ENCODE measurements at places on chromosomes 3 and 15.

DNA sequence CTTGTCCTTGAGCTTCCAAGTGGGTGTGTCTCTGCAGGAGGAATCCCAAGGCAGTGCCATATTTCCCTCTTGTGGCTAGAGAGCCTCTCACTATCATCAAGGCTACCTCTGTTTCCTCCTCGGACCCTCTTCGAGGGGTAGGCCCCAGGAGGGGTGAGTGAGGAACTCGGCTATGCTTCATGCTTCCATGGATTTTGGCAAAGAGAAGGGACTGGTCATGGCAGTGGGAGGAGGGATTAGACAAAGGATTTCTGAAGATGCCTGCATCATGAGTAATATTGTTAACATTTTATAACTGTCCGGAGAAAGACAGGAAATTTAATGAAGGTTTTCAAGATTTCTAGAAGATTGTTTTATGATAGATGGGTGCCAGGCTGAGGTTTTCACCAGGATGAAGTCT is 241.5 kb downstream of the CLSTN2 start:
- DNase-seq = no peak

DNA sequence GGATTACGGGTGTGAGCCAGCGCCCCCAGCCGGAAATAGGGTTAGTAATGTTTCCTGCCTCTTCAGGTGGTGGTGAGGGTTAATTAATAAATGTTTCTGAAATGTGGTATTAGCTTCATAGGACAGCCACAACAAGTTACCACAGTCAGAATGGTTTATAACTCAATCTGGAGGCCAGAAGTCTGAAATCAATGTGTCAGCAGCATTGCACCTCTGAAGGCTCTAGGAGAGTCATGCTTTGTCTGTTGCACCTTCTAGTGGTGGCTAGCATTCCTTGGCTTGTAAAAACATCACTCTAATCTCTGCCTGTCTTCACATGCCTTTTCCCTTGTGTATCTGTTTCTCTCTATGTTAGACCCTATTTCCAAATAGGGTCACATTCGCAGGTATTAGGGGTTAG is 7.8 kb upstream of the RPSA start:
- no peak for DNase-seq

GRCh38 chr3:126329927-126330725 is 27.1 kb downstream of the KLF15 start:
- DNase-seq = no peak

DNA sequence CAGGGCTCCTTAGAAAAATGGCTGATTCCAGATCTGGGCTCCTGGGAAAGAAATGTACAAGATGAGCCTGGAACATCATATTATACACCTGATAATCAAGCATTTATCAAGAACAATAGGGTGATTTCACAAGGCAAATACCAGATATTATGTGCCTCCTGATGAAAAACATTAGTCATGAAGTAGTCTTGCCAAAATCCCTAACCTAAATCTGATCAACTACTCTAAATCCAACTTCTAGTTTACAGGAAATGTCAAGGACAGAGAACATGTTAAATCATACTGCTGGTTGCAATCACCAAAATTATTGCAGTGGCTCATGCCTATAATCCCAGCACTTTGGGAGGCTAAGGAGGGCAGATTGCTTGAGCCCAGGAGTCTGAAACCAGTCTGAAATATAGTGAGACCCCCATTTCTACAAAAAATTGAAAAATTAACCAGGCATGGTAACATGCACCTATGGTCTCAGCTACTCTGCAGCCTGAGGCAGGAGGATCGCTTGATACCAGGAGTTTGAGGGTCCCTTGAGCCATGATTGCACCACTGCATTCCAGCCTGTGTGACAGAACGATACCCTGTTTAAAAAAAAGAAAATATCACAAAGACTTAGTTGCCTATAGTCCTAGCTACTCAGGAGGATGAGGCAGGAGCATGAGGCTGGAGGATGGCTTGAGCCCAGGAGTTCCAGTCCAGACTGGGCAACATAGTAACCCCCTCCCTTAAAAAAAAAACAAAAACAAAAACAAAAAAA is 34.9 kb upstream of the ATP13A3 start:
- no peak for DNase-seq

DNA sequence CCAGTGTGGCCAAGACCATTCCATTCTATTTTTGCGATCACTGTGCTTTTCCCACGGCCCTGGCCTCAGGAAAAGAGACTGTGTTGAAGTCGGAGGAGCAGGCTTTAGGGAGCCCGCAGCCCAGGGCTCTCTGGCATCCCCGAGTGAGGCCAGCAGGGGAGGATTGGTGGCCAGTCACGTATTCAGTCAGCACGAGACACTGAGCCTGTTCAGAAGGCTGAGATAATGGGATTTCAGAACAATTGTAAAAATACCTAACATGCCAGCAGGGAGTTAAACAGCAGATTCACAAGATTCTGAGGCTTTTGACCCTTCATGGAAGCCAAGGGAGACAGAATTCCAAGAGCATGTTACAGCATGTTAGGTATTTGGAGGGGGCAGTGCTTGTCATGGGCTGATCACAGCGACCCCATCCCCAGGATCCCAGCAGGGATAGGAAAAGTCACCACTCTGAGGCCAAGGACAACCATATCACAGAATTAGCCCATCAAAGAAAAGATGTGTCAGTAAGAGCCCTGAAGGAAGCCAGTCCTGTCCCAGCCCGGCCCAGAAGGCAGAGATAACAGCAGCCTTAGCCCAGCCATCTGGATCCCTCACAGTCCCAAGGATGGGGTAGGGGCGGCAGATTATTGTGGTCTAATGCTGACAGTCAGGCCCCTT is 40.6 kb downstream of the AMOTL2 start:
- no peak for DNase-seq

- DNase-seq = peak; percentile 16
These were observed 31.5 kb upstream of the MLF1 start for GRCh38 chr3:158539414-158540014.

GRCh38 chr3:79086514-79086913 is 681.3 kb downstream of the ROBO1 start:
- DNase-seq = peak; percentile 34

DNA sequence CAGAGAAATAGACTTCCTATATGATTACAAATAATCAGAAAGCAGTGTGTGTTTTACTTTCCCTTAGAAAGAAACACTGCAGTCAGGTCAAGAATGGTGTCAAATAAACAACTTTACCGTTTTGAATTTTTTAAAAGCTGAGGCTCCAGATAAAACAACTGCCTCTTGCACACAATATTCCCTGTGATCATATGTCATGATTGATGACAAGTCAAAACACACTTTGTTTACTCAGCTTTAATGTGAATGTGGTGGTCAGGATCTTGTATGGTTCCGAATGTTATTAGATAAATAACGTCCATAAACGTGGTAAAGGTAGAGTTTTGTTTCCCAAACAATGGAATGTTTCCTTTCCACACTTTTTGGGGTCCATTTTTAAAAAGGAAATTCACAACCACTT is 428.4 kb upstream of the MDFIC2 start:
- no peak for DNase-seq

GRCh38 chr3:53169045-53169831 is 8.2 kb downstream of the PRKCD start:
- DNase-seq = no peak

DNA sequence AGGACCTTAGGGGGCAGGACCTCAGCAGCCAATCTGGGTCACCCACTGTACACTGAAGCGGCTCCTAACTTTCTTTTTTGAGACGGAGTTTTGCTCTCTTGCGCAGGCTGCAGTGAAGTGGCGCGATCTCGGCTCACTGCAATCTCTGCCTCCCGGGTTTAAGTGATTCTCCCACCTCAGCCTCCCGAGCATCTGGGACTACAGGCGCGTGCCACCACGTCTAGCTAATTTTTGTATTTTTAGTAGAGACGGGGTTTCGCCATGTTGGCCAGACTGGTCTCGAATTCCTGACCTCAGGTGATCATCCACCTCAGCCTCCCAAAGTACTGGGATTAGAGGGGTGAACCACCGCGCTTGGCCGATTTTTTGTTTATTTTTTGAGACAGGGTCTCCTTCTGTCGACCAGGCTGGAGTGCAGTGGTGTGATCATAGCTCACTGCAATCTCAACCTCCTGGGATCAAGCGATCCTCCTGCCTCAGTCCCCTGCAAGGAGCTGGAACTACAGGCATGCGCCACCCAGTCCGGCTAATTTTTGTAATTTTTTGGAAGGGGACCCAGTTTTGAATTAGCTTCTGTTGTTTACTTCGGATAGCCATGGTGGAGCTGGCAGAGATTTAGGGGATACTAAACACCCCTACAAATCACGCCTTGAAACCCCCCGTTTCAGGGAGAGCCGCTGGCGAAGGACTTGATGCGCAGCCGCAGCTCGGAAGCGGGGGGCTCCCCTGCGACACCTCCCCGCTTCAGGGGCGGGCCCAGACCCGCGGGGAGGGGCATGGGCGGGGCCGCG is 1.5 kb upstream of the CLK3 start:
- peak; percentile 32 for DNase-seq

DNA sequence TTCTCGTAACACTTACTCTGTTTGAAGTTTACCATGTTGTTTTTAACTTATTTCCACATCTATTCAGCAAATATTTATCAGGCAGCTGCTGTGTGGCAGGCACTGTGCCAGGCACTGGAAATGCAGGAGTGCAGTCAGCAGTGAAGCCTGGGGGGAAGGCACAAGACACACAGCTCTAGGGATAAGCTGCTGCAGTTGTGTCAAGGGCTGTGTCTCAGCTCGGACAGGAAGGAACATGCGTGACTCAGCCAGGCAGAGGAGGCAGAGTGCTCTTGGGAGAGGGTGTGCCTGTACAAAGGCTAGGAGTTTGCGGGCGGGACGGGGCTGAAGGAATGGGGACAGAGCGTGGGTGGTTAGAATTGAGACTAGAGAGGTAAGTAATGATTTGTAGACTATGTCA is 24.7 kb downstream of the LYSMD4 start:
- peak; percentile 53 for DNase-seq

GRCh38 chr3:34890247-34890646 is 749.1 kb upstream of the ARPP21 start:
- DNase-seq = no peak

- DNase-seq = peak; percentile 20
These were observed 25.2 kb downstream of the ARPP21 start for GRCh38 chr3:35664460-35664919.

- DNase-seq = no peak
These were observed 247.8 kb upstream of the PEX5L start for GRCh38 chr3:180284331-180285110.

DNA sequence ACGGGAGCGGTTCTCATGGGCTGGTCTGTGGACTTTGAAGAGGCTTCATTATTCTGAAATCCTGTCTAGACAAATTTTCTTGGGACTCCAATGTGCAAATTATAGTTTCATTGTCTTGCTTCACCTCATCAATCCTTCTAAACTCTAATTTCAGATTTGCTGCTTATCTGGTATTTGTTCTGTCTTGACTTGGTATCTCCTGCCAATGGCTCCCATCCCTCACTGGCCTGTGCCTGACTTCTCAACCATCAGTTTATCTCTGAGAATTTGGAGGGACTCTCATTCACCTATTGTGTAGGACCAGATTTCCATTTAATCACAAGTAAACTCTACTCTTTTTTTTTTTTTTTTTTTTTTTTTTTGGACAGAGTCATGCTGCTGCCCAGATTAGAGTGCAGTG is 960.2 kb upstream of the NR2F2 start:
- DNase-seq = no peak

DNA sequence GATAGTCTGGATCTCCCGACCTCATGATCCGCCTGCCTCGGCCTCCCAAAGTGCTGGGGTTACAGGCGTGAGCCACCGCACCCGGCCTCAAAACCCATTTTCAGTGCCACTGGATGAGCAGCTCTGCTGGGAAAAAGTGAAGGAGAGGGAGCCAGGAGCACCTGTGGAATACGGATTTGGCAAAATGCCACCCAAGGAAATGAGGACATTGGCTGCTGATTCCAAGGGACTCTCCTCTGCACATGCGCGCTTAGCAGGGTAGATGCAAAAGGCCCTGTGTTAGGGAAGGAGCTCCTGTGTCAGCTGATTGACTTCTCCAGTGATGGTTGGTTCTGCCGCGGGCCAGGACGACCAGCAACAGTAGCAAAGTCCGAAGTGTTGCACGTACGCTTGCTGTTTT is 43.4 kb upstream of the IGF1R start:
- DNase-seq = no peak

DNA sequence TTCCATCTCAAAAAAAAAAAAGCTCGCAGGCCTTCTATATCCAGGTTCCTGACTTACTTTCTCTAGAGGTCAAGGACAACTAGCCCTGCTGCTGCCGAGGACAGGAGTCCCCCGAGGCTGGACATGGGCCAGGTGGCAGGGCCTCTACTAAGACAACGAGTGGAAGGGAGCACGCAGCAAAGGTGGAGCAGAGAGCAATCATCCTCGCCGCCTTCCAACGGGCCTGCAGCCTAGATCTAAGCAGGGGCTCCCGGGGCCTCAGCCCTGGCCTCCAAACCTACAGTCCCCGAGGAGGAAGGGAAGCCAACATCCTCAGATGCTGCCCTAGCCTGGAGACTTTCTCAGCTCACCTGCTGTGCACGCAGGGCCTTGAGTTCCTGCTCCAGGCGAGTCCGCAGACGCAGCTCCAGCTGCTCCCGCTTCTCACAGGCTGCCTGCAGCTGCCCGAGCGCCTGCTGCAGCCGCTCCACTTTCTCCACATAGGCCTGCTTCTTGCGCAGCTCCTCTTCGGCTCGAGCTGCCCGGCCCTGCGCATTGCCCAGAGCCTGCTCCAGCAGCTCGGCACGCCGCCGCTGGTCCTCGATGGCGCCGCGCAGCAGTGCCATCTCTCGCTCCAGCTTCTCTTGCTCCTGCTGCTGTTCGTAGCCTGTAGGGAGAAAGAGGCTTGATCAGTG is 12.9 kb downstream of the AMOTL2 start:
- DNase-seq = no peak

DNA sequence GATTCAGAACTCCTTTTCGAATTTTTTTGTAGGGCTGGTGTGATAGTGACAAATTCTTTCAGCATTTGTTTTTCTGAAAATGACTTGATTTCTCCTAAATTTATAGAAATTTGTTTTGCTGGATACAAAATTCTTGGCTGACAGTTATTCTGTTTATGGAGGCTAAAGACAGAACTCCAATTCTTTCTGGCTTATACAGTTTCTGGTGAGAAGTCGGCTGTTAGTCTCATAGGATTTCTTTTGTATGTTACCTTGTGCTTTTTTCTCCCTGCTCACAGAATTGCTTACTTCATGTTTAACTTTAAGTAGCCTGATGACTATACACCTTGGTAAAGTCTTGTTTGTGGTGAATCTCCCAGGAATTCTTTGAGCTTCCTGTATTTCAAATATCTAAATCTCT is 1264.6 kb downstream of the NSUN3 start:
- DNase-seq = no peak

DNA sequence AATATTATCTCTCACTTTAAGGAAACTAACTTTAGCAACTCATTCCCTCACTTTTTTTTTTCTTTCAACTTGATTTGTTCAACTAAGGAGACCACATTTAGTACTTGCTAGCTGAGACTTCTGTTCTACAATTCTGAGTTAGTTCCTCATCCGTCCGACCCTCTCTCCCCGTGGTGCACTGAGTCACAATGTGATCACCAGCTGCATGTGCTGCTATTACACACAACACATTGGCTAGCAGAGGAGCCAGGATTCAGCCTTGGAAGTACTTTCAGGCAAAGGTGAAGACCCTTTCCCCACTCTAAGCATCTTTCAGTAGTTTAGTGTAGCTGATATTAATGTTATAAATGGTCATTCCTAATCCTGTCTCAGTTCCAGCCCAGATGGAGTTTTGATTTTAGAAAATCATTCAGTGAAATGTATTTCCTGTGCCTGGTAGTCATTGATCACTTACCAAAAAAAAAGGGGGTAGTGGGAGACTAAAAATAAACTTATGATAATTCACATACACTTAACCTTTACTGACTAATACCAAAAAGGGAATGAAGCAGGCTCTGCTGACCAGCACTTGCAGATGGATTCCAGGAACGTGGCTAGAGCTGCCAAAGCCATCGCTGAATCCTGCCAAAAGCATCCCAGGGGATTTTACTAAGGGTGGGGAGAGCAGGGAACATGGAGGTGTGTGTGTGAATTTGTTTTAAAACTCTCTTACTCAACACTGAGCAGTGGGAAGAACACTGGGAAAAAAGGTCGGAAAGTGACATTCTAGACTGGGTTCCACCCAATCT is 424.8 kb downstream of the LPP start:
- DNase-seq = peak; percentile 53
